ENCODE measurements at places on chromosomes 4 and X.

GRCh38 chr4:30619679-30620078, 100.5 kb upstream of the PCDH7 start:
- DNase-seq = no peak

GRCh38 chr4:141643557-141643956, 7.2 kb downstream of the IL15 start:
- DNase-seq = no peak

DNA sequence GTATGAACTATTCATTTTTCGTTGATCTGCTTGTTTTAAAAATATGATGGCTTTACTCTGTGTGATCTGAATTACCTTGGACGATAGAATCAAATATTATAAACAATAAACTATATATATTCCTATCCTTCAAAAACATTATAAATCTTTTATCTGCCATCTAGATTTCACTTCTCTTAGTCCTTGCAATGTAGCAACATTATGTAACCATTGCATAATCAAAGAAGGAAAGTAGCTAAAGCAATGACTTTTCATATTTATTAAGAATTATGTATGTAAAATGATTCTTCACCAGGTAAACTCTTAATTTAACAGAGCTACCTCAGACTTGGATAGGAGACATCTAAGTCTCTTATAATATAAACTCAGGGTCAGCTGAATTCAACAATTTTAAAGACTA, 210.5 kb downstream of the ADAMTS3 start:
- DNase-seq = no peak

- no peak for DNase-seq
Measured at GRCh38 chrX:18701621-18702361, 5.7 kb upstream of the PPEF1 start.

- DNase-seq = no peak
Measured at GRCh38 chr4:5184606-5185005, 133.3 kb downstream of the STK32B start.

GRCh38 chr4:186807808-186808629, 84.4 kb upstream of the FAT1 start:
- DNase-seq = no peak

DNA sequence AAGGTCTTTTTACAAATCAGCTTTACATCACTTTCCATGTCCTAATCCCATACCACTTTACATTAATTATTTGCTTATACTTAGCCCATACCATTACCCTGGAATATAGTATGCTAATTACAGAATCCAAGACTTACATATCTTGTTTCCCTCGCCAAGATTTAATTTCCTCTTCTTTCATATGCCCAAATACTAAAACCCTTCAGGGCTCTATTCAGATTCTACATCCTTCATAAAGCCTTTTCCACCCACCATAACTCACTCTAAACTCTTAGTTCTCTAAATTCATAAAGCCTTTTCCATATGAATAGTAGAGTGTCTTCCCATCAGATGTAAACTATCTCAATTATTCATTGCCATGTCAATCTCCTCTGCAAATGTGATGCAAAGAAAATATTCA, 390.7 kb downstream of the STPG2 start:
- no peak for DNase-seq

- no peak for DNase-seq
Measured at GRCh38 chr4:185508181-185508580, 27.1 kb downstream of the PDLIM3 start.

DNA sequence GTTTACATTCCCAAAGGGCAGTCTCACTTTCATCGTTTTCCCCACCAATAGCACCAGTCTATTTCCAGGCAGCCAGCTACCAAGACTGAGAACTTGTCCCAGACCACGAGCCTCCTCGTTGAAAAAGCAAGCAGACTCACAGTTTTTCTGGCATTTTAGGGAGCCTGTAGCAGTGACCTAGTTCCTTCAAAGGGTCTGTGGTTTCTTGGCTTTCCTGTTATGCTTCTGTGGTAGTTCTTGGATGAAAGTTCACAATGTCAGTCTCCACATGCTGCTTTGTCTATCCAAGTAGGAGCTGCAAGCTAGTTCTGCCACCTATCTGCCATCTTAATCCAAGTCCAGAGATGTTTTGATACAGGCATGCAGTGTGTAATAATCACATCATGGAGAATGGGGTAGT, 151.6 kb upstream of the ZC4H2 start:
- no peak for DNase-seq

DNA sequence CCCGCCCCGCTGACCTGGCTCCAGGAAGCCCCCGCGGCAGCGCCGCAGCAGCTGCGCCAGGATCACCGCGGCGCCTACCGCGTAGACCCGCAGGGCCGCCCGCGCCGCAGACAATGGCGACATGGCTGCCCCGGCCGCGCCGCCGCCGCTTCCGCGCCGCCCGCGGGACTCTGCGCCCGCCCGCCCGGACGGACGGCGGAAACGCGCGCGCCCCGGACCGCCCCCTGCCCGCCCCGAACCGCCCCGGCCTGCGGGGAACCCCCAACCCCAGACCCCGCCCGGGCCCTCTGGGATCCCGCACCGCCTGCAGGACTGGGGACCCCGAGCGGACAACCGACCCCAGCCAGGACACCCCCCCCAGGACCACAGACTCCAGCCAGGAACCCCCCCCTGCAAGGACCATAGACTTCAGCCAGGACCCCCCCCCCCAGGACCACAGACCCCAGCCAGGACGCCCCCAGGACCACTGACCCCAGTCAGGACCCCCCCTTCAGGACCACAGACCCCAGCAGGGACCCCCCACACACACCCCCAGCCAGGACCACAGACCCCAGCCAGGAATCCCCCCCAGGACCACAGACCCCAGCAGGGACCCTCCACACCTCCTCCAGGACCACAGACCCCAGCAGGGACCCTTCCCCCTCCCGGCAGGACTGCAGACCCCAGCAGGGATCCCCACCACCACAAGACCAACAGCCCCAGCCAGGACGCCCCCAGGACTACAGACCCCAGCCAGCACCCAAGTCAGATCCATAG, at the start of the genes DHRSX and ZBED1:
DHRSX (minus strand) TSS at position 174 of the 756 bp plus-strand sequence; CDS start at position 123, 51 bp downstream.
ZBED1 (minus strand) TSS at position 174 of the 756 bp plus-strand sequence. CDS start 10,257 bp downstream, outside the sequence.
- no peak for DNase-seq

GRCh38 chr4:46131498-46132057, 7.7 kb upstream of the GABRG1 start:
- no peak for DNase-seq

- peak; percentile 45 for DNase-seq
Measured at GRCh38 chr4:82201805-82202641, 171.8 kb downstream of the HNRNPD start.

- no peak for DNase-seq
Measured at GRCh38 chr4:174189392-174190015, 94.0 kb downstream of the FBXO8 start.

DNA sequence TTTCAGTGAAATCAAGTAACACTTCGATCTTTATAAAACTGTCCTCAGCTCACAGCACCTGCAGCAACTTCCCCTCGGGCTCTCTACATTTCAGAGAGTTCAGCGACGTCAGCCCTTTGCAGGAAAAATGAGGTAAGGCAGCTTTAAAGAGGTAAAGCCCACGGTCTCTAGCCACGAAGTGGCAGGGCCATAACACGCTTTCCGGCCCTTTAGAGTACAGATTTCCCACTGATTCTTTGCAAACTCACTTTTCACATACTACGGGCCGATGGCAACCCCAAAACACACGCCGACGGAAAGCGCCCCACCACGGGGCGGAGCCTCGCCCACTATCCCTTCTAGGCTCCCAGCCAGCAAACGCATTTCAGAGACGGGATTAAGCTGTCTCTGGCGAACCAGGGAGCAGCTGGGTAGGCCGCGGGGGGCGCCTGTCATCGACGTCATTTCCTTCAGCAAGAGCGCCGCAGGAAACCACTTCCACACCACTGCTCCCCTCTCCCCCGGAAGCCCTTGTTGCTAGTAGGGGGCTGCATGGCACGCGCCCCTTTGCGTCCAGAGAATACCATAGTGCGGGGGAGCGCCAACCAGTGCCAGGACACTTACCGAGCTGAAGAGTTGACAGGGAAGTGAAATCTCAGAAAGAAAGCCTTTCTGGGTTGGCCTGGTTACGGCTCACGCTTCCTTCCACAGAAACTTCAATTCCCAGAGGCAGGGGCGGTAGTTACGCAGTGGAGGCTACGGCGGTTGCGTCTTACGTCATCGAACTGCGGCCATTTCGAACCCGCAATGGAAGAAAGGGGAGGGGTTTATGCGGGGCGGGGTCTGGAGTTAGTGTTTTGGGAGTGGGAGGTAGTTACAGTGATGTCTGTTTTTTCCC, at the start of gene TRMT10A:
TRMT10A (minus strand) TSS at position 730 of the 877 bp plus-strand sequence. CDS start 4,701 bp downstream, outside the sequence.
- DNase-seq = peak; percentile 97

GRCh38 chr4:105345838-105346237, 128.0 kb downstream of the PPA2 start:
- DNase-seq = no peak

GRCh38 chr4:13160920-13161319, 323.2 kb downstream of the RAB28 start:
- no peak for DNase-seq

- DNase-seq = no peak
Measured at GRCh38 chr4:163092093-163092492, 74.6 kb downstream of the NAF1 start.

DNA sequence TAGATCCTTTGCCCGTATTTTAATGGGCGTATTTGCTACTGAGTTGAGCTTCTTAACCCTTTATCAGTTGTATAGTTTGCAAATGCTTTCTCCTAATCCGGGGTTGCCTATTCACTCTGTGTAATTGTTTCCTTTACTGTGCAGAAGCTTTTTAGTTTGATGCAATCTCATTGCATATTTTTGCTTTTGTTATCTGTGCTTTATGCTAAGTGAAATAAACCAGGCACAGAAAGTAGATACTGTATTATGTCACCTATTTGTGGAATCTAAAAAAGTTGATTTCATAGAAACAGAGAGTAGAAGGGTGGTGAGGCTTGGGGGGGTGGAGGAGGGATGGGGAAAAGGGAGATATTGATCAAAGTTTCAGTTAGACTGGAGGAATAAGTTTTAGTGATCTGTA, 17.7 kb downstream of the OGT start:
- no peak for DNase-seq

GRCh38 chr4:105496899-105497298, 23.0 kb upstream of the PPA2 start:
- DNase-seq = no peak

- DNase-seq = no peak
Measured at GRCh38 chrX:47500554-47500953, 17.5 kb upstream of the ZNF41 start.

DNA sequence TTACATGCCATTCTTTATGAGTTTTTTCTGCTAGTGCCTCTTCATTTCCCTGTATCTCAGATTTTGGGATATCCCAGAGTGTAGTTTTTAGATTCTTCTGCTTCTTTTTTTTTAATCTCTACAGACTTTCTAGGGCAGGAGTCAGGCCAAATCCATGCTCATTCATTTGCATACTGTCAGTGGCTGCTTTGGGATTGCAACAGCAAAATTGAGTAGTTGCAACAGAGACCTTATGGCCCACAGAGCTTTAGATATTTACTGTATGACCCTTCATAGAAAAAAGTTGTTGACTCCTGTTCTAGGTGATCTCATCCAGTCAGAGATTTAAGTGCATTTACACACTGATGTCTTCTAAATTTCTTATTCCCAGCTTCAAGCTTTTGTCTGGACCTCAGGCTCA, 35.3 kb downstream of the ARFIP1 start:
- no peak for DNase-seq

DNA sequence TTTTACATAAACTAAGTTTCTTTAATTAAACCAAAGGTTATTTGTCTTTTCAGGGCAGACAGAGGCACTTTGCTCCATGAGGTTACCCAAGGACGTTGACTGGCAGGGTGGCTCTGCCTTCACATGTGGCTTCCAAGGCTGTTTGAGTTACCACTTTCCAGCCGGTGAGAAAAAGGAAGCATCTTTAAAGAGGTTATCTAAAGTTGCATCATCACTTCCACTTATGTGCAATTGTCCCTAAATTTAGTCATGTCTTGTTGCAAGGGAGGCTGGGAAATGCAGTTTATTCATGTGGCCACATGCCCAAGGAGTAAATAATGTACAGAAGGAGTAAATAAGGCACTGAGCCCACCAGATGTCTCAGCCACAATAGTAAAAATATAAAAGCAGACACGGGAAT, 29.0 kb upstream of the RAP1GDS1 start:
- peak; percentile 4 for DNase-seq

DNA sequence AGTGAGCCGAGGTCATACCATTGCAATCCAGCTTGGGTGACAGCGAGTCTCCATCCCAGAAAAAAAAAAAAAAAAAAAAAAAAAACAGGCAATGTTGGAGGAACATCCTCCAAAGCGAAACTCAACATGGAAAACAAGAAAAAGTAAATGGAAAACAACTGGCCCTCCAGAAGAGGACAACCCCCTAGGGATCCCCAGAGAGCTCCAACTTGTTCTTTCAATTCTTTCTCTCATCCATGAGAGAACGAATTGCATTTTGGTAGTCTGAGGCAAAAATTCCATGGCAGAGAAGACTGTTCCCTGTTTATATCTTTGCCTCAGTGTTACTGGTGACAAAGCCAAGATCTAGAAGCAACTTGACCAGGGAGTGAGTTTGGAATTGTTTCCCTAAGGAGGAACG, 49.8 kb downstream of the OPHN1 start:
- no peak for DNase-seq

DNA sequence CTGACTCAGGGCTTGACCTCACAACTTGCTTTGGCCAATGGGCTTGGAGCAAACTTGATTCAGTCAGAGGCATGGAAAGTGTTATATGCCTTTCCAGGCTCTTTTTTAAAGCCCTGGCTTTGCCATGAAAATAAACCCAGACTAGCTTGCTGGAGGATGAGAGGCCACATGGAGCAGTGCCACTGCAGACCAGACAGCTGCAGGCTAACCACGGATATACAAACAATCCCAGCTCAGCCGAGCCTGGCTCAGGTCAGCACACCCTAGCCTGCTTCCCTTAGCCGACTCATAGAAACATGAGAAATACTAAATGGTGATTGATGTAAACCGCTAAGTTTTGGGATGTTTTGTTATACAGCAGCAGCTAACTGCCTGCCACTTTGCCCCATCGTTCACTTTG, 345.1 kb downstream of the ARHGAP10 start:
- DNase-seq = no peak

GRCh38 chr4:38964942-38965775, 67.0 kb downstream of the TMEM156 start:
- DNase-seq = no peak

DNA sequence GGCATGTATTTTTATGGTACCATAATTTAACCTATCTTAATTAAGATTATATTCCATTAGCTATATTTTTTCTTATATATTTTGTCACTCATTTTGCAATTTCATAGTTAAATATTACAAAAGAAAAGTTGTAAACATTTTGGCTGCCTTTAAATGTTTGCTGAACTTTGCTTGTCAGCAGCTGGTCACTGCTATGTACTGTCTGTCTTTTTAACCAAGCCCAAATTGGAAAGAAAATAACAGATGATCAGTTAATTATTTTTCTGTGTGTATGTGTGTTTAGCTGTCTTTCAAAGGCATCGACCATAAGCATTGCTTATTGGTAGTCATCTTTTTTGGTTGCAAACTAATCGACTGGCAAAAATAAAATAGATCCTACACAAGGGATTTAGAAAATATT, 54.4 kb upstream of the SMAD1 start:
- no peak for DNase-seq

Data from SK-N-DZ (cell line).